ENCODE measurements at places on chromosomes 7 and 10. TPM values are rescaled to one million over a fixed set of nuclear protein-coding genes. Genes with fewer than 3 reads are reported as not detected.

- H3K27ac ChIP-seq, result no peak overlapping the region
- H3K27me3 ChIP-seq, result no peaks in the 10 kb centered on the region
- H3K4me1 ChIP-seq, result no peaks in the 10 kb centered on the region
- H3K4me3 ChIP-seq, result peak overlapping the region; percentile 41
Measured at GRCh38 chr10:38118072-38118807, 24.1 kb downstream of the ZNF37A start.

GRCh38 chr7:81886211-81886764 is 116.4 kb upstream of the HGF start:
- H3K4me1 ChIP-seq, result no peaks in the 10 kb centered on the region
- H3K27me3 ChIP-seq, result no peaks in the 10 kb centered on the region
- no peak overlapping the region for H3K4me3 ChIP-seq
- H3K27ac ChIP-seq, result no peak overlapping the region
- no peaks in the 10 kb centered on the region for H3K36me3 ChIP-seq

DNA sequence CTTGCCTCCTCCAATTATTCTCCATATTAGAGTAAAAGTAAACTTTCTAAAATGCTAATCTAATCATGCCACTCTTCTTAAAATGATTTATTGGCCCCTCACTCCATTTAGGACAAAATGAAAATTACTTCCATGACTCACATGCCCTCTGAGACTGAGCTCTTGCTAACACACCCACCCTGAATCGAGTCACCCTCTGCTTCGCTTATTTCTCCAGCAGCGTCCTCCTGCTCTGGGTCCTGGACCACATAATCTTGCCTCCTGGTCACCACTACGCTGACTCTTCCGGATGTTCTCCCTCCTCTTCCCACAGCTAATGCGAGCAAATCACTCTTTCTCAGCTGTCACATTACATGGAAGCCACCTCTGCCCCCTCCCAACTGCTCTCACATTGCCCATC is 384.0 kb upstream of the FZD8 start:
- no peaks in the 10 kb centered on the region for H3K27me3 ChIP-seq
- no peaks in the 10 kb centered on the region for H3K36me3 ChIP-seq
- H3K4me1 ChIP-seq, result peaks cover 1% of the 10 kb centered on the region
- no peak overlapping the region for H3K4me3 ChIP-seq

DNA sequence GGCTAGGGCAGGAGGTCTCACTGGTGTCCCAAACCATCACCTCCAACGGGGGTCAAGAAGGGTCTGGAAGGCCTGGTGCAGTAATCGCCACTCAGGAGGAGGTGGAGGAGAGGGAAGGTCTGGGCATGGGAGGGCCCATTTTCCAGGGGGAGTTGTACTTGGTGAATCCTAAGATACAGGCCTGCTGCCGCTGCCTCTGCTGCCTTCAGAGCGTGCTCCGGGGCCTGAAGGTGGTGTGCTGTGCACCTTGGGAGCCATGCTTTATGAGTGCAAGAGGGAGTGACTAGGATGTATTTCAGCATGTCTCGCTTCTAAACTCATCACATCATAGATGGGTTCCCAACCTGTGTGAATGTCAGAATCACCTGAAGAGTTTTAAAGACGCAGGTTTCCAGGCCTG is 78.2 kb downstream of the GLRX3 start:
- DNase-seq, result peak; percentile 36
- no peaks in the 10 kb centered on the region for H3K27me3 ChIP-seq
- H3K27ac ChIP-seq, result no peak overlapping the region
- H3K36me3 ChIP-seq, result no peaks in the 10 kb centered on the region

NPFFR1 gene
- 0.06 TPM for total RNA-seq
